NCI-H2081 treated with DMSO at 0.1 percent for 48 hours (cell line): ENCODE measurements at places on chromosomes 13 and 19.

- DNase-seq, result no peak
Measured at GRCh38 chr13:98910501-98910951, 67.3 kb downstream of the DOCK9 start.

GRCh38 chr19:13795595-13796300, 505 bp downstream of the ZSWIM4 start:
- DNase-seq, result no peak

GRCh38 chr19:2246014-2246620, 3.0 kb upstream of the AMH start:
- no peak for DNase-seq

- DNase-seq, result no peak
Measured at GRCh38 chr13:52749419-52749818, 9.8 kb upstream of the CNMD start.

- DNase-seq, result no peak
Measured at GRCh38 chr13:98533912-98534311, 43.0 kb downstream of the STK24 start.

DNA sequence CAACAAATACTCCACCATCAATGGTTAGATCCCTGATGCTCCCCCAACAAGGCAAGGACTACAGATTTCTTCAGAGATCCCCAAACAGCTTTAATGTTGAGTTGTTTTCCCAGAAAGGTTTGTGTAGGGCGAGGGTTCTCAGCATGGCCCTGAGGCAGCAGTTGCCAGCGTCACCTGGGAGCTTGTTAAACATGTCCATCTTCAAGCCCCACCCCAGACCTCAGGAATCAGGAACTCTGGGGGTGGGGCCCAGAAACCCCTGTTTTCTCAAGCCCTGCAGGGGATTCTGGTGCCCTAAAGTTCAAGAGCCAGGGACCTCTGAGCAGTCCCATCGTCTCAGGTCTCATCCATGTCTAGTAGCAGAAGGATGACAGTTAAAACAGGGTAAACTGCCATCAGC, 9.6 kb downstream of the EFNB2 start:
- DNase-seq, result no peak

- no peak for DNase-seq
Measured at GRCh38 chr13:98203646-98204326, 26.7 kb upstream of the RNF113B start.

DNA sequence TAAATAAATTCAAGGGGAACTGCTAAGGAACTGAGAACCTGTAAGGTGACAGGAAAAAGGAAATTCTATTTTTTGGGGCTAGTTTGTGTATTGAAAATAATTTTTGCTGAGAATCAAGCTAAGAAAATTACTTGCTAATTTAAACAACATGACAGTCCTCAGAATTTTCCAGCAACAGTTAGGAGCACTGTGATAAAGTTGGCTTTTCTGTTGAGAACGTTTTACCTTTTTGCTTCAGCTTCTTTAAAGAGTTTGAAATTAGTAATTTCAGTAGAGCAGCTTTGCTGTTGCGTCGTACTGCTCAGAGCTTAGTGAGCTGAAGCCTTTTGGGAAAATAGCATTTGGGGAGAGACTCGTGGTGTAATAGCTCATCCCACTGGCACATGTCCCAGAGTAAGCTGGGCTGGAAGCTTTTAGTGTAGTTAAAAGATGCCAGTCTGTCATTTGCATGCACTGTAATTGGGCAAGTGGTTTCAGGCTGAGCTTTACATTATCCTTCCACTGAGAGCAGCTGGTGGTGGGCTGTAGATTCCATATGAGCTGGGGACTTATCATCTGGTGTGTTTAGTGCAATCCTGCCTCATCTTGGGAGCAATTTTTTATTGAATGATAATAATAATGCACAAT, 69.8 kb downstream of the LRCH1 start:
- peak; percentile 76 for DNase-seq

- no peak for DNase-seq
Measured at GRCh38 chr13:46899801-46900200, 2.9 kb upstream of the HTR2A start.

DNA sequence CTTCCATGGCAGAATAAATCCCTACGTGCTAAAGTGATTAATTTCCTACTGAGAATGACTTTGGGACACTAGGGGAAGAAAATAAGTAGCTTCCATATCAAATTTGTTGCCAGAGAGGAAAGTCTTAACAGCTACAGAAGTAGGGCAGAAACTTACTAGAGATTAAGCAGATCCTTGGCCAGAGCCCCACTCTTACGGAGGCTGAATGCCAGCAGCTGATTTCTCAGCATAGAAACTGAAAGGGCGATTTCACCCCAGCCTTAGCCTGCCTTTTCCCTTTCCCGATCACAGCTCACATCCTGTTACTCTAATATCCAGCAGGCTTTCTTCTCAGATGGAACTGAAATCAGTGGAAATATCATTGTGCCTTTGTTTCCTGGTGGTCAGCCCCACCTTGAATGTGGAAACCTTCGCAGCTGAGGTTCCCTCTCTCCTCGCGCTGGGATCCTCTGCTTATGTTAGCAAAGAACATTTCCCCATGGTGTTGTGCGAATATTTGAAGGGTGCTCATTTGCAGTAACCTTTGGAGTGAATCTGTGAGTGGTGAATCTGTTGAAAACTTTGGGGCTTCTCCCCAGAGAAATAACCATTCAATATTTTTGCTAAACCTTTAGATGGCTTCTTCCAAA, 8.4 kb downstream of the FAM124A start:
- DNase-seq, result no peak

DNA sequence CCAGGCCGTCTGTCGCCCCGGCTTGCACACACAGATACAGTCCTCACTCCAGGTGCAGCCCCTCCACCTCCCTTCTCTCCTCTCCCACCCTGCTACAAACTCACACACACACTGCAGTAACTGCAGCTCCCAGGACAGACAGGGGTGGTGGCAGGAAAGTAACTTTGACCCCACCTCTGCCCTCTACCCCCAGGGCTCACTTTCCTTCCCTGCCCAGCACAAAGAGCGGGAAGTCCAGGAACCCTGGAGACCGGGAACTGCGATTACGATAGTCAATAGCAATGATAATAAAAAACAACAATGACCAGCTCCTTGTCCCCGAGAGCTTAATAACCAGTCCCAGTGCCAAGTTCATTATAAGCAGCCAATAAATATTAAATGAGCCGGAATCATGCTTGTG, at the start of gene CEACAM20:
Gene CEACAM20, minus strand, starts transcription at position 140 of the 400 bp plus-strand sequence. CDS start 166 bp downstream, outside the sequence.
- DNase-seq, result no peak

- DNase-seq, result no peak
Measured at GRCh38 chr13:96746886-96747285, 247.4 kb downstream of the OXGR1 start.

DNA sequence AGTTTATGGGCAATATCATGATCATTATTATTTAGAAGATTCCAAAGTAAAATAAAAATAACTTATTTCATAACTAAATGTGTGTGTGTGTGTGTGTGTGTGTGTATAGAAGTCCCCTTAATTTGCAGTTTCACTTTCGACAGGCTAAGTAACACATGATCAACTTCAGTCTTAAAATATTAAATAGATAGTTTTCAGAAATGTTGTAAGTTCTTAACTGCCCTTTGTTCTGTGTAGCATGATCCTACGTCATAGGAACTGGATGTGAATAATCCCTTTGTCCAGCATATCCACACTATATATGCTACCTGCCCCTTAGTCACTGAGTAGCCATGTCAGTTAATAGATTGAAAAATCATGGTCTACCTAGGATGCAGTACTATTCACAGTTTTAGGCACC, 1863.5 kb upstream of the PCDH20 start:
- no peak for DNase-seq

- DNase-seq, result no peak
Measured at GRCh38 chr13:53135301-53135700, 106.7 kb downstream of the OLFM4 start.

- no peak for DNase-seq
Measured at GRCh38 chr19:9009431-9009830, 778 bp downstream of the MUC16 start.

GRCh38 chr13:101231751-101232428, 184.4 kb downstream of the NALCN start:
- no peak for DNase-seq

- no peak for DNase-seq
Measured at GRCh38 chr13:41722684-41723535, 238.0 kb downstream of the VWA8 start.

DNA sequence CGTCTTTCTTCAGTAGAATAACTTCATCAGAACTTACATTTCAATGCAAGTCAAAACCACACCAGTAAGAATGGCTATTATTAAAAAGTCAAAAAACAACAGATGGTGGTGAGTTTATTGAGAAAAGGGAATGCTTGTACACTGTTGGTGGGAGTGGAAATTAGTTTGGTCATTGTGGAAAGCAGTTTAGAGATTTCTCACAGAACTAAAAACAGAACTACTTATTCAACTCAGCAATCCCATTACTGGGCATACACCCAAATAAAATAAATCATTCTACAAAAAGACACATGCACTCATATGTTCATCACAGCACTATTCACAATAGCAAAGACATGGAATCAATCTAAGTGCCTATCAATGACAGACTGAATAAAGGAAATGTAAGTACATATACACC, 231.2 kb downstream of the NHLRC3 start:
- no peak for DNase-seq

DNA sequence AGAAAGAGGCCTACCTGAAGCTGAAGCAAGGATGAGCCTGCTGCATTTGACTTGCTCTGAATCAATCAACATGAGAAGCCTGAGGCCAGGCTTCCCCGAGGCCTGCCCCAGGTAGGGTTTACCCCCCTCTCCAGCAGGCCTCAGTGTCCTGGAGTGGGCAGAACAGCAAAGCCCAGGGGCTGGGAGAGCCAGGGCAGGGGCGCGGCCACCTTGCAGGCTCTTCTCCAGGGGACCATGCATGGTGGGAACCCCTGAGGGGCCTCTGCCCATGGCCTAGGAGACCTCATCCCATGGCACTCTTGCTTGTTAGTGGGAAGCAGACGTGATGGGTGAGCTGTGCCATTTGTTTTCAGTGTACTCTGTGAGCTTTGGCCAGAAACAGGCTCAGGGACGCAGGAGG, 19.9 kb upstream of the LRP3 start:
- no peak for DNase-seq
